ENCODE measurements at places on chromosomes 5 and 9.

DNA sequence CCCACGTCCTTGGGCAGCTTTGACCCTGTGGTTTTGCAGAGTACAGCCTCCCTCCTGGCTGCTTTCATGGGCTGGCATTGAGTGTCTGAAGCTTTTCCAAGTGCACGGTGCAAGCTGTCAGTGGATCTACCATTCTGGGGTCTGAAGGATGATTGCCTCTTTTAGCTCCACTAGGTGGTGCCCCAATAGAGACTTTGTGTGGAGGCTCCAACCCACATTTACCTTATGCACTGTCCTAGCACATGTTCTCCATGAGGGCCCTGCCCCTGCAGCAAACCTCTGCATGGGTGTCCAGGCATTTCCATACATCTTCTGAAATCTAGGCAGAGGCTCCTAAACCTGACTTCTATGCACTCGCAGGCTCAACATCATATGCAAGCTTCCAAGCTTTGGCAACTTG is 644.2 kb upstream of the CDH9 start:
- no peak for ATAC-seq

GRCh38 chr5:170746961-170747340 is 36.6 kb upstream of the GABRP start:
- ATAC-seq: no peak

DNA sequence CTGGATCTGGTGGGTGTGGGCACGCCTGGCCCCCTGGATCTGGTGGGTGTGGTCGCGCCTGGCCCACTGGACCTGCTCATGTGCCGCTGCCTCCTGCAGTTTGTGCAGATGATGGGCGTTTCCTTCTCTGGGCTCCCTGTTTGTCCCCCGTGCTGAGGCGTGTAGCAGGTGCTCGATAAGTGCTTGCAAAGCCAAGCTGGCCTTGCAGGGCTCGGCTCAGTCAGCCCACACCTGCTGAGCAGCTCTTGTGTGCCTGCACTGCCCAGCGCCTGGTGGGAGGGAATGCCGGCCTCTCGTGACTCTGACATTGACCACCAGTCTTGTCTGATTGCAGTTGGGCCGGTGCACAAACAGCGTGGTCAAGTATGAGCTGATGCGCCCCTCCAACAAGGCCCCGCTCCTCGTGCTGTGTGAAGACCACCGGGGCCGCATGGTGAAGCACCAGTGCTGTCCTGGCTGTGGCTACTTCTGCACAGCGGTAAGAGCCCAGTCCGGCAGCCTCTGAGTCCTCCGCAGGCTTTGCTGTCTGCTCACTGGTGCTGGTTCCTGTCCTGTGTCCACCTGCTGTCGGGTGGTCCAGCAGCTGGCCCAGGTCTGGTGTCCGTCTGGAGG is 102.7 kb upstream of the CACNA1B start:
- no peak for ATAC-seq

DNA sequence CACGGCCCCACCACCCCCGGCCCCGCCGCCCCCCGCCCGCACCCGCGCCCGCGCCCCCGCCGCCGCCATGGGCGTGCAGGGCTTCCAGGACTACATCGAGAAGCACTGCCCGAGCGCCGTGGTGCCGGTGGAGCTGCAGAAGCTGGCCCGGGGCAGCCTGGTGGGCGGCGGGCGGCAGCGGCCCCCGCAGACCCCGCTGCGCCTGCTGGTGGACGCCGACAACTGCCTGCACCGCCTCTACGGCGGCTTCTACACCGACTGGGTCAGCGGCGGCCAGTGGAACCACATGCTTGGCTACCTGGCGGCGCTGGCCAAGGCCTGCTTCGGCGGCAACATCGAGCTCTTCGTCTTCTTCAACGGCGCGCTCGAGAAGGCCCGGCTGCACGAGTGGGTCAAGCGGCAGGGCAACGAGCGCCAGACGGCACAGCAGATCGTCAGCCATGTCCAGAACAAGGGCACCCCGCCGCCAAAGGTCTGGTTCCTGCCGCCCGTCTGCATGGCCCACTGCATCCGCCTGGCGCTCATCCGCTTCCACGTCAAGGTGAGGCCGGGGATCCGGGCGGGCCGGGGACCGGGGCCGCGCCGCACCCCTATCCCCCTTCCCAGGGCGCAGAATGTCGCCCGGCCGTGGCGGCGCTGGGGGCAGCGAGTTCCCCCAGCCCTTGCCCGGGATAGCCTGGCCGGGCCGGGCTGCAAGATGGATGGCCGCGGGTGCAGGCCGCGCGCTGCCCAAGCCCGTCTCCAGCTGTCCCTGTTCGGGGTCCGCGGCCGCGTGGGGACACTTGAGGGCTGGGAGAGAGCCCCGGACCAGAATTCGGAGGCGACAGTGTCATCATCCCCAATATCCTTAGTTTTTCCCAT is 594 bp downstream of the FAM120A start:
- ATAC-seq: peak; percentile 1

DNA sequence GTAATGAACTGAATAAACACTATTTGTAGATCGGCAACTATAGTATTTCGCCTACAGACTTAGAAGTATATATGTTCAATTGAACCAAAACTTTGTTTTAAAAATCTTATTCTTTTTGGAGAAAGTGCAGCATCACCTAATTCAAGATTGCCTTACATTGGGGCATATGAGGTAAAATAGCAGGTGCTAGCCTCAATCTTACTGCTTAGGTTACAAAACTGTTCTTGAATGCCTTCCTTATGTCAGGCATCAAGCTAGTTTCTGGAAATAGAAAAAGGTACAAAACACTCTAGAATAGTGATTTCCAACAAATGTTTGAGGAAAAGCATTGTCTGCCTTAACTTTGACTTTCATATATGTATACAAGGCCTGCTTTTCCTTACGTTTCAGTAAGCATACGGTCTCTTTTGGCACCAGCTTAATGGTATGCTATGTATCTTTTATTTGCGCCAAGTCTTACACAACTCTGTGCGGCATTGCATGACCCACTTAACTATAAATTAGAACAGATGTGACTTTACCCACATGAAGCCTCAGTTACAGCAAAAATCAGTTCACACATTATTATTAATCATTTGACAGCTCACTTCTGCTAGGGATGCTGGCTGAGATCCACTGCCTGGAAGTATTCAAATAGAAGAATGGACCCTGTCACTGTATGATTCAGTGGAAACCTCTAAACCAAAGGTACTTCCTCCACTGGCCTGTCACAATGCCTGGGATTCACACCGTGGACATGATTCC is 174.1 kb downstream of the PRELID2 start:
- no peak for ATAC-seq

DNA sequence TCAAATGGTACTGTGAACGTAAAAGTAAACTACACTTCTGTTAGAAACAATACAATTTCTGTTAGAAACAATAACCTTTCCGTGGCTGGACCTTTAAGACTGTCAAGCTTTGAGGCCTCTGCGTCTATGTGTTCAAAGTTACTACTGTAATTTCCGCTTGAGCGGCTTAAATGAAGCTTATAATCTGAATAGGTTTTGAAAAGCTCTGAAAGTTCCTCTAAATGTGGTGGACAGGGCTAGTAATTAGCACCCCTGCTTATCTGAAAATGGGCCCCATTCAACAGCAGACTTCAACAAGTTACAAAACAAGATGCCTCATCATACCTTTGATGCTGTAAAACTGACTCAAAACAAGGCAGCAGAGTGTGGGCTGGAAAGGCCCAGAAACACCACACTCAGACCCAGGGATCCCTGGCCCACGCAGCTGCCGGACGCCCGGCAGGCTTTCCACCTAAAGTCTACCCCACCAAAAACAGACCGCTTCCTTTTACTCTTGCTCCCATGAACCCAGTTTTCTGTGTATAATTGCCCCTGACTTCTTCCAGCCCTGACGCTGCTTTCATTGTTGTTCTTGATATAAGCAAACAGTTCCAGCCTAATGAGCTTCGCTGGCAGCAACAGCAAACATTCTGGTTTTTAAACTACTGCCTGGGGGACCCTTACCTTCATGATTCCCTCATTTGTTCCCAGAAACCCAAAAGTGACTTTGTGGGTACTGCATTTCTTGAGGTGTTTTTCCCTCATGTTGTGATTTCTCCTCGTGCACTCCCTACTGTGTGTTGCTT is 66.7 kb downstream of the TLE1 start:
- ATAC-seq: no peak

Measured in activated CD4-positive, CD25-positive, alpha-beta regulatory T cell treated with anti-CD3 and anti-CD28 coated beads, Interleukin-2, amount 50 U/mL, for 24 hours (primary cell).